Astrocyte (in vitro differentiated cells and primary cell): ENCODE measurements at places on chromosomes 12 and 14.

GRCh38 chr12:89770391-89770790, 61.8 kb upstream of the ATP2B1 start:
- DNase-seq = peak; percentile 51

DNA sequence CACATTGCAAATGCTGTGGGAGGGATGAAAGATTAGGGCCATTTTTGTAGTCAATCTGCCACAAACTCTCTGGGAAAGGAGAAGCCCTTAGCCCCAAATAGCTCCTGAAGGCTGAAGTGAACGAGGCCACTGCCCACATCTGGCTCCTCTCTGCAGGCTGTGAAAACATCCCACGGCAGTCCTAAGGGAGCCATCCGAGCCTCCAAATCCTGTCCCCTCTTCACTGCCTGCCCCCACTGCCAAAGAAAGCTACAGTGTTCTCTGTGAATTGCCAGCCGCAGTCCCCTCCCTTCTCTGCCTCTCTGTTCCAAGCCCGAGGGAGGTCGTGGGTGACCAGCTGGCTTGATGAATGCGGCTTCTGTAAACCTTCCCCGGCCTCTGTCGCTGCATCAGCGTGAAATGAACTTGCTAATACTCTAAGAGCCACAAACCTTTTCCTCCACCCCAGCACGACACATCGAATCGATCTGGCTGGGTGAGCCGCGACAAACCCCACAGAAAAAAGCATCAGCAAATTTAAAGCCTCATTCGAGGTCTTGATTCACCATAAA, 180.7 kb upstream of the NRXN3 start:
- no peak for DNase-seq

GRCh38 chr14:93333631-93334103, 831 bp upstream of the BTBD7 start:
- no peak for DNase-seq

- DNase-seq = no peak
These were observed 288.9 kb upstream of the CLEC14A start for GRCh38 chr14:38544776-38545175.

- DNase-seq = no peak
These were observed 27.2 kb downstream of the KLC1 start for GRCh38 chr14:103656031-103656755.
